ENCODE measurements at places on chromosomes 5 and 9. TPM values are rescaled to one million over a fixed set of nuclear protein-coding genes. Genes with fewer than 3 reads are reported as not detected.

Gene PCDHGB6
- 0.13 TPM for polyA plus RNA-seq

Gene PCDHB7
- polyA plus RNA-seq, result 0.08 TPM

DNA sequence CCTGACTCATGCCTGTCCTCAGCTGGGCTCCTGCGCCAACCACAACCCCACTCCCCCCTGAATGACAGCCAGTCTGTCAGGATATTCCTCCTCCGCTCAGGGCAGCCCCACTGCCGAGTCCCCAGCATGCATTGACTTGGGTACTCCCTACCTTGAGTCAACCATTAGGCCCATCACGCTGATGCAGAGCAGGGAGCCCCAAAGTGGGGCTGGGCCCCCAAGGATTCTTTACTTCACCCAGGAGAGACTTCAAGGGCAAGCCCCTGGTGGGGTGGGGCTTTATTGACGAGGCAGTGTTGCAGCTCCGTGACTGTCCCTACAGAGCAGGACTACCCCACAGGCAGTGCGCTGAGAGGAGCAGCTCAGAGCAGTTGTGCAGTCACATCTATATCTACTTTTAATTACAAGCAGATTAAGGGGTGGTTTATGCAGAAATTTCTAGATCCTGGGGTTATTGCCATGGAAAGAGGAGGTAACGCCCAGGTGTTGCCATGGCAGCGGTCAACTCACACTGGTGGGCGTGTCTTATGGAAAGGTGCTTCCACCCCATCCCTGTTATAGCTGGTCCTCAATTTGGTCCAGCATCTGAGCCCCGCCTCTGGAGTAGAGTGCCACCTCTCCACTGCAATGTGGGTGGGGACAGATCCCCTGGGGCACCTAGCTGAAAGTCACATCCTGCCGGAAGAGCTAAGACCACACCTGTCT, 32.1 kb upstream of the FCN1 start:
- no peaks in the 10 kb centered on the region for H3K27me3 ChIP-seq
- H3K27ac ChIP-seq, result no peak overlapping the region
- DNase-seq, result peak; percentile 47
- H3K36me3 ChIP-seq, result no peaks in the 10 kb centered on the region
- H3K4me1 ChIP-seq, result no peaks in the 10 kb centered on the region

- H3K4me3 ChIP-seq, result no peak overlapping the region
- H3K36me3 ChIP-seq, result no peaks in the 10 kb centered on the region
- no peak for DNase-seq
- no peaks in the 10 kb centered on the region for H3K27me3 ChIP-seq
- H3K27ac ChIP-seq, result peak overlapping the region; percentile 6
Observed at GRCh38 chr5:173775261-173776197, 112.6 kb upstream of the CPEB4 start.

DNA sequence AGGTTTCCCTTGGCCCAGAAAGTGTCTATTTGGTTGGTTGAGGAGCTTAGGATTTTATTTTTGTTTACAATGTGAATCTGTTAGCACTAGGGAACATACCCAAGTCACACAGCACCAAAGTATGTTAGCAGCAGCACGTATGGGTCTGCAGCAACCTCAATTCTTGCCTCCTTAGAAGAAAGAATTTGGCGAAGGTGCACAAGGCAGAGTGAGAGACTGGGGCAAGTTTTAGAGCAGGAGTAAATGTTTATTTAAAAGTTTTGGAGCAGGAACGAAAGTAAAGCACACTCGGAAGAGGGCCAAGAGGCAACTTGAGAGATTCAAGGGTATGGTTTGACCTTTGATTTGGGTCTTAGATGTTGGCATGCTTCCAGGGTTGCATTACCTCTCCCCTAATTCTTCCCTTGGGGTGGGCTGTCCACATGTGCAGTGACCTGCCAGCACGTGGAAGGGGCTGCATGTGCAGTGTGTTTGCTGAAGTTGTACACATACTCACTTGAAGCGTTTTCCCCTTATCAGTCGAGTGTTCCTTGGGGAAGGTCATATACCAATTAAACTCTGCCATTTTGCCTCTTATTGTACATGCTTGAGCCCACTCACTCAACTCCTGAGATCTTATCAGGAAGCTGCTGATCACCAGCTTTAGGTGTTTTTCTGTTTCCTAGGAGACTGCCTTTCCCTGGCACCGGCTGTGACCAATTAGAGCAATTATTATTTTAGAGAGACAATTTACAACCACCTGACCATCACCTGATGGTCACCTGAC, 64.9 kb upstream of the SHC3 start:
- H3K36me3 ChIP-seq, result no peaks in the 10 kb centered on the region
- H3K27ac ChIP-seq, result no peak overlapping the region
- no peak for DNase-seq
- no peak overlapping the region for H3K4me3 ChIP-seq

DNA sequence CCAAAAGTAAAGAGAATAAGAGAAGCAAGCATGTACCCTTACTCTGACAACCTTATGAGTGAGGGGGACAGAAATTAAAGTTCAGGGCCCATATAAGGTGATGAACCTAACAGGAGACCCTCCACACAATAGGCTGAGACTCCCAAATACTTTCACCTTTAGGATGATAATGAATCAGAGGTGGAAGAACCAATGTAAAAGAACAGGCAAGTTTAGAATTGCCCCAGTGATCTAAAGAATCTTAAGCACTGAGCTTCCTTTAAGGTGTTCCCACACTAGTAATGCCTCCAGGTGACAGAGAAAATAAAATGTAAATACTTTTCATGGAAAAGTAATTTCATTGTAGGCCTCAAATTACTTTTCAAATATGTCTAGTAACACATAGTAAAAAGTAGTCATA, 8.2 kb upstream of the FAM151B start:
- no peaks in the 10 kb centered on the region for H3K36me3 ChIP-seq
- no peak overlapping the region for H3K27ac ChIP-seq
- DNase-seq, result no peak
- no peaks in the 10 kb centered on the region for H3K27me3 ChIP-seq

Gene CXCL14
- polyA plus RNA-seq, result 42.4 TPM

DNA sequence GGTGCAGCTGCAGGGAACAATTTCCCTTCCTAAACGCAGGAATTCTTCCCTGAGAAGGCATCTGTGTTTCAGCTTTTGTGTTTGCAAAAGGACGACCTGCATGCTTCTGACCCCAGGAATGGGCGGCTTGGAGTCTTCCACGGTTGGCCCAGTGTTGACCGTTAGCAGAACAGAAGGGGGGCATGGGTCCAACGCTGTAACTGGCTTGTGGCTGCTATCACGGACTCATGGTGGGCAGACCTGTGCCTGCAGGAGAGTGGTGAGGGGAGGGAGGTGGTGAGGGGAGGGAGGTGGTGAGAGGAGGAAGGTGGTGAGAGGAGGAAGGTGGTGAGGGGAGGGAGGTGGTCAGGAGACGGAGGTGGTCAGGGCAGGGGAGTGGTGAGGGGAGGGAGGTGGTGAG, 388.6 kb upstream of the IRX4 start:
- no peaks in the 10 kb centered on the region for H3K36me3 ChIP-seq
- DNase-seq, result no peak
- no peak overlapping the region for H3K27ac ChIP-seq
- no peaks in the 10 kb centered on the region for H3K4me1 ChIP-seq
- H3K4me3 ChIP-seq, result no peak overlapping the region

Gene ANKRD33B
- polyA plus RNA-seq, result 2.4 TPM

GRCh38 chr9:811106-811531, 30.4 kb upstream of the DMRT1 start:
- no peaks in the 10 kb centered on the region for H3K36me3 ChIP-seq
- H3K27ac ChIP-seq, result no peak overlapping the region
- H3K4me1 ChIP-seq, result no peaks in the 10 kb centered on the region
- H3K4me3 ChIP-seq, result no peak overlapping the region

- no peak overlapping the region for H3K27ac ChIP-seq
- H3K4me3 ChIP-seq, result no peak overlapping the region
- H3K4me1 ChIP-seq, result no peaks in the 10 kb centered on the region
Observed at GRCh38 chr5:178288401-178289368, 56.1 kb upstream of the PHYKPL start.

- no peaks in the 10 kb centered on the region for H3K36me3 ChIP-seq
- H3K4me3 ChIP-seq, result no peak overlapping the region
- no peak for DNase-seq
- no peak overlapping the region for H3K27ac ChIP-seq
Observed at GRCh38 chr5:161034451-161034850, 182.4 kb upstream of the ATP10B start.

Gene SLC34A1
- polyA plus RNA-seq, result 0.06 TPM

DNA sequence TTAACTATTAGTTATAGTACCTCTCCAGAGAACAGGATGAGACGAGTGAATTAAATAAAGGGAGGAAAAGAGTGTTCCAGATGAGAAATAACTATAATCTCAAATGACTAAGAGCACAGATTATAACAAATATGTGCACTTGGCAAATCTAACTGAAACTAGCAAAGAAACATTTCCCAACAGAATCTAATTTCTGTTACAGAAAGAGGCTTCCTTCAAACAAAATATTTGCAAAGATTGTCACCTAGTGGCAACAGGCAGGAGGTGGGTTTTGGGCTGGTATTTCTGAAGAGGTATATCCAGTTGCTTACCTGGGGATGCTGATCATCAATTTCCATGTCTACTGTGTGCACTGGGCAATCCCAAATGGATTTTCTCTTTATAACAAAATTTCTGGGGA, 5.6 kb upstream of the SPDL1 start:
- H3K4me1 ChIP-seq, result peaks cover 3% of the 10 kb centered on the region
- DNase-seq, result no peak
- H3K4me3 ChIP-seq, result no peak overlapping the region
- H3K27ac ChIP-seq, result no peak overlapping the region
- H3K36me3 ChIP-seq, result no peaks in the 10 kb centered on the region

DNA sequence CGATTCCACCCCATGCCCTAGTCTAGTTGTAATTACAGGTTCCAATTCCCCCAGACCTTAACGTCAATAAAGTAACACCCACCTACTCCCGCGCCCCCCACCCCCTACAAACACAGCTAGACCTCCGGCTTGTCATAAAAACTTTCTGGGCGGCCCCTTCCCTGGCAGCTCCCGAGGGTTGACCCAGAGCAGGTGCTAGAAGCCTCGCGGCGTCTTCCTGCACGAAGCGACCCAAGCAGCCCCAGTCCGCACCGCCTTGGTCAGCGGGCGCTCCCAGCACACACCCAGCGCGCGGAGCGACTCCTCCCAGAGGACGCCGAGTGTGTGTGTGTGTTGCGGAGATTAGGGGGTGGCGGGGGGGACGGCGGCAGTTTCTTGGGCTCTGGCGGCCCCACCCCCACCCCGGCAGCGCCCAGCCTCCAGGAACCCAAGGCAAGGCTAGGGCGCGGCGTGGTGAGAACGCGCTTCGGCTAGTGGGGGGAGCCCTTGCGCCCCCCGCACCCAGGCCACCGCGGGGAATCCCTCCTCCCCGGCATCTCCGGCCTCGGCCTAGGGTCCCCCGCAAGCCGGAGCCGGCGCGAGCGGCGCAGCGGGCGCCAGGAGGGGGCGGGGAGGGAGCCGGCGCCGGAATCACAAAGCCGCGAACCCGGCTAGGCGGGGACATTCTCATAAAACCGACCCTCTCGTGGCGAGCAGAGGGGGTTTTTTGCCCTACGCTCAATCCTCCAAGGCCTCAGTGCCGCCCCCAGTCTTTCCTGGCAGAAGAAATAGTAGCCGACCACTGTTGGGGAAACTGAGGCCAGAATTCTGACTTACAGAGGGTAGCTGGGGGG, 2.2 kb downstream of the PCDH1 start:
- no peaks in the 10 kb centered on the region for H3K36me3 ChIP-seq
- peaks cover 31% of the 10 kb centered on the region for H3K4me1 ChIP-seq
- H3K27me3 ChIP-seq, result peaks cover 96% of the 10 kb centered on the region
- peak; percentile 76 for DNase-seq

GRCh38 chr5:7053528-7054209, 340.4 kb downstream of the TENT4A start:
- H3K4me1 ChIP-seq, result no peaks in the 10 kb centered on the region
- no peak for DNase-seq
- H3K27ac ChIP-seq, result no peak overlapping the region
- H3K4me3 ChIP-seq, result no peak overlapping the region

GRCh38 chr9:84710701-84711397, 41.3 kb downstream of the NTRK2 start:
- H3K27ac ChIP-seq, result no peak overlapping the region
- H3K4me1 ChIP-seq, result peaks cover 4% of the 10 kb centered on the region
- DNase-seq, result no peak
- no peak overlapping the region for H3K4me3 ChIP-seq
- H3K27me3 ChIP-seq, result no peaks in the 10 kb centered on the region
- no peaks in the 10 kb centered on the region for H3K36me3 ChIP-seq

Gene ZBED3
- polyA plus RNA-seq, result 1.6 TPM

DNA sequence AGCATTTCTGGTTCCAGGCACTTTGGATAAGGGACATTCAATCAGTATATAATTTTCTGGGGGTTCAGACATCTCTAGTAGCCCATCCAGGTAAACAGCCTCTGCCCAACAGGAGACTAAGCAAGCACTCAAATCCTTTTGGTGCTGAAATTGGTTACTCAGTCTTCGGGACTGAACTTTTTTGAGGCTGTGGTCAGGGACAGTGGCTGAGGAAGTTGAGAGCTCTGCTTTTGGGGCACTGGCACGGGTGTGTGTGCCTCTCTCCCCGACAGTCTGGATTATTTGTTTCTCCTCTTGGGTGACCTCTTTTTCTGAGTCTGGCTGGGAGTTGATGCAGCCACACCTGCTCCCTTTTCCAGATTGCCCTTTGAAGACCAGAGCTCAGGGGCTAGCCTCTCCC, 47.6 kb downstream of the ACER2 start:
- H3K36me3 ChIP-seq, result no peaks in the 10 kb centered on the region
- H3K27ac ChIP-seq, result no peak overlapping the region
- no peaks in the 10 kb centered on the region for H3K4me1 ChIP-seq
- H3K4me3 ChIP-seq, result no peak overlapping the region

DNA sequence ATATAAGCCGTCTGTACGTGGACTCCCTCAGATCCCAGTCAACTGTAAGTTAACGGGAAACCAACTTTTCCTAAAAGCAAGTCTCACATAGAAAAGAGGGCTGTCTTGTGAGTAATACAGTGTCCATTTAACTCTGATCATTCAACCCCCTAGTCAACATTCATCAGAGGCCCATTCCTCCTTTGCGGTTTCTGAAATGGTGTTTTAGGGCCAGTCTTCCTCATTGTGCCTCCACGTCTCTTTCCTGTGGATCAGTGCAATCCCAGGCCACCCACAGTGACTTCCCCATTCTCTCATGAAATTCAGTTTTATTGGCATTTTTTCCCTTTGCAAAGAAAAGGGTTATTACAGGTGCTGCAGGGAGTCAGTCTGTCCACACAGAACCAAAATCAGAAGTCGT, 261.8 kb downstream of the NR3C1 start:
- no peaks in the 10 kb centered on the region for H3K27me3 ChIP-seq
- DNase-seq, result no peak
- H3K27ac ChIP-seq, result no peak overlapping the region
- no peak overlapping the region for H3K4me3 ChIP-seq

Gene SERF1A
- polyA plus RNA-seq, result 3.2 TPM

Gene NUTM2G
- not detected for polyA plus RNA-seq

Gene PNPLA7
- 19.9 TPM for polyA plus RNA-seq

DNA sequence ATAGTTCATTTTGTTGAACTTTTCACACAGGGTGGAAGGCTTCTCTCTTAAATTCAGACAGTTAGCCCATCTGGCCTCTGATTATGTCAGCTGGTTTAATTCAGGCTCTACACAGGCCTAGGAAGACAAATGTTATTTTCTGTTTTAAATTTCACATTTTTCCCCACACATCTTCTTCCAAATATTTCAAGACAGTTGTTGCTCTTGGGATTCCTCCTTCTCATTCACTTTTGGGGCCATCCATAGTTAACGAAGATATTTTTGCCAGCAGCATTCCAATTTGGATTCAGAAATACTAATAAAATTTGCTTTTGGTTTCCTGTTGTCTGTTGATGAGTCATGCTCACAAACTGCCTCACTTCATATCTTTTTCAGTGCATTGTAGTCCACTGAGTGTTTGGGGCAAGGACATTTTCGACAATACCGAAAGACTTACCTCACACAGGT, 475.4 kb downstream of the DMAC1 start:
- H3K27me3 ChIP-seq, result no peaks in the 10 kb centered on the region
- no peaks in the 10 kb centered on the region for H3K36me3 ChIP-seq
- no peaks in the 10 kb centered on the region for H3K4me1 ChIP-seq
- H3K27ac ChIP-seq, result no peak overlapping the region
- no peak overlapping the region for H3K4me3 ChIP-seq

Measured in spleen (tissue), 13 donors.